ENCODE measurements at places on chromosomes 1 and 21.
A peak's percentile ranks its signal among the peaks of the same experiment; 100 is the strongest.

DNA sequence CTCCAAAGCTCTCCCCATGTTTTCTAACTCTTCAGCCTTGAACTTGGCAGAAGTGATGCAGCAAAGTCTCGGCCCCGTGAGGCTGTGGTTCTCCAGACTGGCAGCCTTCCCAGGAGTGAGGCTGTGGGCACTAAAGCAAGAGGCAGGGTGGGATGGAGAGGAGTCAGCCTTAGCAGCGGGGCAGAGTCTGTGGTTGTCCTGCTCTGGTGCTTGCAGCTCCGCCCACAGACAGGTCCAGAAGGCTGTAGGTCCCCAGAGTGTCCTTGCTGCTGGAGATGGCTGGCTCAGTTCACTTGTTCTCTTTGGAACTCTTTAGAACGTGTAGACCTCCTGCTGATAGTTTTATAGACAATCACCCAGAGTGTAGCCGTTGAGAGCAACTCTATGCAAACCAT is 142.6 kb downstream of the AJAP1 start:
- no peak for DNase-seq
- peaks cover 9% of the 10 kb centered on the region for H3K27me3 ChIP-seq
- no peak overlapping the region for H3K4me3 ChIP-seq
- no peaks in the 10 kb centered on the region for H3K36me3 ChIP-seq
- no peaks in the 10 kb centered on the region for H3K4me1 ChIP-seq

- H3K36me3 ChIP-seq, result no peaks in the 10 kb centered on the region
- H3K4me3 ChIP-seq, result peak overlapping the region; percentile 56
- peaks cover 6% of the 10 kb centered on the region for H3K4me1 ChIP-seq
- no peaks in the 10 kb centered on the region for H3K27me3 ChIP-seq
- DNase-seq, result peak; percentile 78
Measured at GRCh38 chr1:6486433-6487011, 4.9 kb downstream of the PLEKHG5 start.

- peak overlapping the region; percentile 100 for H3K27ac ChIP-seq
- H3K4me1 ChIP-seq, result peaks cover 6% of the 10 kb centered on the region
- DNase-seq, result no peak
- no peaks in the 10 kb centered on the region for H3K27me3 ChIP-seq
Measured at GRCh38 chr1:87330885-87331364, 2.2 kb downstream of the LMO4 start.

GRCh38 chr21:23955135-23955843 is 1652.0 kb downstream of the MRPL39 start:
- H3K27ac ChIP-seq, result no peak overlapping the region
- no peak for DNase-seq
- H3K4me3 ChIP-seq, result no peak overlapping the region
- H3K4me1 ChIP-seq, result no peaks in the 10 kb centered on the region
- no peaks in the 10 kb centered on the region for H3K27me3 ChIP-seq
